ENCODE measurements at places on chromosomes 11 and 22.
A peak's percentile ranks its signal among the peaks of the same experiment; 100 is the strongest.

GRCh38 chr11:133104009-133104744 is 428.1 kb downstream of the OPCML start:
- DNase-seq, result no peak

DNA sequence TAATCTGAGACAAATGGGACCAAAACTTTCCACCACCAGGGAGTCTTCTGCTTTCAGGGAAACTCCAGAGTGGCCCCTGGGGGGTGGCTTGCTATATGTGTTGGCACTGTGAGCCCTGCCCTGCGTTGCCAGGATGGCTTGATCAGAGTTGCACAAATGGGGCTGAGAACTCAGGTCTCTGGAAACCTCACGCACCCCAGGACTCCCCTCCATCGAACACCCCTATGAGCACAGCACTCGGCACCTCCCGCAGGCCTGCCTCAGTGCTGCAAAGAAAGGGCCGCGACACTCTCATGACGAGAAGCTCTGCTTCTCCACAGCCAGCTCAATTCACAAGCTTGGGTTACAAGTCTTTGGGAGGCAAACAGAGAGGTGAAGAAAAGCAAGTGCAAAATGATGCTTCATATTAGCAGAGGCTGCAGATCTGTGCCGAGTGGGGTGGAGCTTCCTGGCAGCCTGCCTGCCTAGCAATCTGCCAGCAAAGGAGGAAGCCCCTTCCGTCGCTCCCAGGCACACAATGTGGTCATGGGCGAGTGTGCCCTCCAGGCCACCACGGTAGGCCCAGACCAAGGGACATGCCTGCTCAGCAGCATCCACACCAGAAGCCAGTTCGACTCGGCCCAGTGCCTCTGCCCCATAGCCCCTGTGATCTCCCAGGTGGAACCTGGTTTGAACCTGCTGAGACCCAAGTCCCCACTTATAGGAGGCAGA is 55.7 kb downstream of the MYH9 start:
- DNase-seq, result peak; percentile 44

DNA sequence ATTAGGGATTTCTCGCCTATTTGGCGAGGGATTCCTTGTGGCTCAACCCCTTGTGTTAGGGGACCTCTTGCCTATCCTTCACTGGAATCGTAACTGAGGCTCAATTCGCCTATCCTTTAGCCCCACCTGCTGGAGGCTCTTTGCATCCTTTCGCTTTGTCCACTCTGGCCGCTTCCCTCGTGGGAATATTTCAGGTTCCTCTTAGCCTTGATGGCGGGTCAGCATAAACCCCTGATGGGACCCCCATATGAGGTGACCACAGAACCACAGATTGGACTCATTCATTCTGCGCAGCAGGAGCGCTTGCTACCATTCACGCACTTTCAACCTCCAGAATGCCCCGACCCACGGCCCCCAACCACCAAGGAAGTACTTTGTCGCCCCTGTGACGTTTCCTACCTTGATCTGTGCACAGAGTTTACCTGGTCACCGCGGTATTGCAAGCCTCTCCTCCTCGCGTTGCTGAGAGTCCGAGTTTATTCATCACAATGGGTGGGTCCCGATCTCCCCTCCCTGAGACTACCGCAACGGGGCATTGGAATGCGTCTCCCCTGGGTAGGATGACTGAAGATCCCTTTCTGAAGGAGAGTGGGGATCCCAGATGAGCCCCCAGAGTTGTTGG is at the start of gene OR52N2:
TSS of gene OR52N2 (plus strand) at position 425 of the 622 bp plus-strand sequence. CDS start 11,412 bp downstream, outside the sequence.
- DNase-seq, result peak; percentile 74

- no peak for DNase-seq
Observed at GRCh38 chr22:18056807-18057474, 20.8 kb upstream of the PEX26 start.

- DNase-seq, result no peak
Observed at GRCh38 chr11:62933750-62934495, 12.8 kb upstream of the CHRM1 start.

DNA sequence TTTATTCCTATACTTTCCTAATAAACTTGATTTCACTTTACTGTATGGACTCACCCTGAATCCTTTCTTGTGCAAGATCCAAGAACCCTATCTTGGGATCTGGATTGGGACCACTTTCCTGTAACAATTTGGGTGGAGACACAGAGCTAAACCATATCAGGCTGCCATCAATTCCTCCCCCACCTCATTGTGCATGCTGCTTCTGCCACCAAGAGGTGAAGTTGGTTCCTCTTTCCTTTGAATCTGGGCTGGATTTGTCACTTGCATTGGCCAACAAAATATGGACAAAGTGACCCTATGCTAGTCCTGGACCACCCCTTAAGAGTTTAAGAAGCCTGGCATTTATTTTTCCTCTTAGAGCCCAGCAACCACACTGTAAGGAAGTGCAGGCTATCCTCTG is 39.4 kb upstream of the CEP295 start:
- DNase-seq, result no peak

DNA sequence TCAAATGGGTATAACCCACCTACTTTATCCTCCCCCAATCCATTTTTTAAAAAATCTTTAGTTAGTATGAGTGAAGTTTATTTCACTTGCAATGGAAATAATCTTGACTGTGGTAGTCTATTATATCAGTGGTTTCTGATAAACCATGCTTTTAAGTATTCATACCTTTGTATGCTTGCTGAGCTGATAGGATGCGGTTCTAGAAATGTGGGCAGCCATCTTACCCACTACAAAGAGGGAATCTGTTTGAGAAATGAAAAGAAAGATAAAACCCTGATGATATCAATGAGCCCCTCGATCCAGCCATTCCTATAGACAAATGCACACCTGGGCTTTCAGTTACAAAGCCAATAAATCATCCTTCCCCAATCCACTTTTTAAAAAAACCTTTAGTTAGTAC is 13.8 kb upstream of the PVALB start:
- DNase-seq, result no peak

DNA sequence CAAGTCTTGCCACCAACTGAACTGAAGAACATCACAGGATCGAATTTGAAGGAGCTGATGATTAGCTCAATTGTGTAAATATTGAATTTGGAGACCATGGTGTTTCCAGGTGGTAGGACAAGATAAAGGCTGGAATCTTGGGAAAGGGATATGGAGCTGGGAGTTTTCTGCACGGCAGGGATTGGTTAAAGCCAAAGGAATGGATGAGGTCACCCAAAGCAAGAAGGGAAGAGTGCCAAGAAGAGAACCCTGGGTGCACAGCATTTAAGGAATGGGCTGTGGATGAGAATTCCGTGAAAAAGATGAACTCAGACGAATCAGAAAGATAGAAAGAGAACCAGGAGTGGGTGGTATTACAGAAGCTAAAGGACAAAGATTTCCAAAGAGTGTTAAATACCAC is 29.4 kb upstream of the RRAS2 start:
- no peak for DNase-seq
